ENCODE measurements at places on chromosomes 11 and 22.

DNA sequence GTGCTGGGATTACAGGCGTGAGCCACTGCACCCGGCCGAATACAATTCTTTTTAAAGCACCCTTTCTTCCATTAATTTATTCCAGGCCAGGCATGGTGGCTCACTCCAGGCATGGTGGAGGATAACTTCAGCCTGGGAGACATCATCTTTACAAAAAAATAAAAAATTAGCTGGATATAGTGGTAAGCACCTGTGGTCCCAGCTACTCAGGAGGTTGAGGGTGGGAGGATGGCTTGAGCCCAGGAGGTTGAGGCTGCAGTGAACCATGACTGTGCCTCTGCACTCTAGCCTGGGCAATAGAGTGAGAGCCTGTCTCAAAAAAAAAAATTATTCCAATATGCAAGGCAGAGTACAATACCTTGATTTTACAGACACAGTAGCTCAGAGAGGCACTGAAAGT is 11.4 kb downstream of the TAGLN start:
- DNase-seq, result no peak

DNA sequence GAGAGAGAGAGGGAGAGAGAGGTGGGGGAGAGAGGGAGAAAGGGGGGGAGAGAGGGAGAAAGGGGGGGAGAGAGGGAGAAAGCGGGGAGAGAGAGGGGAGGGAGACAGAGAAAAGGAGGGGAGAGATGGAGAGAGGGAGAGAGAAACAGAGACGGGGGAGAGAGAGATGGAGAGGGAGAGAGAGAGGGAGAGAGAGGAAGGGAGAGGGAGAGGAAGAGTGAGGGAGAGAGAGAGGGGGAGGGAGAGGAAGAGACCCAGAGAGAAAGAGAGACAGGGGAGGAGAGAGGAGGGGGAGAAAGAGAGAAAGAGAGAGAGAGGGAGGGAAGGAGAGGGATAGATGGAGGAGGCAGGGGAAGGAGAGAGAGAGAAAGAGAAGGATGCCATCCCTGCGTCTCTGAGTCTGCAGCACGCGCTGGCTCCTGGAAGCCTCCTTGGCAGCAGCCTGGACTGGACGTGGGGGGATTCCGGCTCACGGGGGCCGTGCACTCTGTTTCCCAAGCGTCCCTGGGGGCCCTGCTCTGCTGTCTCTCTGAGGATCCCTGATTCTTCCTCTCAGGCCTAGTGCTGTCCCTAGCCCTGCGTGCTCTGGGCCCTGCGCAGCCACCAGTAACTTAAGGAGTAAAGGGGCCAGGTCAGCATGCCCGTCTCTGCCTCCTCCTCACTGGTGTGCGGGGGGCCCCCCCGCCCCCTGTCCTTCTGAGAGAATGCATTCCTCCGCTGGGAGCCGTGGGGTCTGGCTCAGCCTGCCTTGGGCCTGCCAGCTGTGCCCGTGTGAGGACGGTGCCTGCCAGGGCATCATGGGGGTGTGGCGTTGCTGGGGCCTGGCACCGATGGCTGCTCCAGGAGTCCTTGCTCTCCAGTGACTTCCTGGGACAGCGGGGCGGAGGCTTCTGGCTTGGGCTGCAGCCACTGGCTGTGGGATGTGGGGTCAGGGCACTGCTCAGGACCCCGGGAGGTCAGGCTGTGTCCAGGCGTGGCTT is 429.5 kb downstream of the TBC1D22A start:
- no peak for DNase-seq

DNA sequence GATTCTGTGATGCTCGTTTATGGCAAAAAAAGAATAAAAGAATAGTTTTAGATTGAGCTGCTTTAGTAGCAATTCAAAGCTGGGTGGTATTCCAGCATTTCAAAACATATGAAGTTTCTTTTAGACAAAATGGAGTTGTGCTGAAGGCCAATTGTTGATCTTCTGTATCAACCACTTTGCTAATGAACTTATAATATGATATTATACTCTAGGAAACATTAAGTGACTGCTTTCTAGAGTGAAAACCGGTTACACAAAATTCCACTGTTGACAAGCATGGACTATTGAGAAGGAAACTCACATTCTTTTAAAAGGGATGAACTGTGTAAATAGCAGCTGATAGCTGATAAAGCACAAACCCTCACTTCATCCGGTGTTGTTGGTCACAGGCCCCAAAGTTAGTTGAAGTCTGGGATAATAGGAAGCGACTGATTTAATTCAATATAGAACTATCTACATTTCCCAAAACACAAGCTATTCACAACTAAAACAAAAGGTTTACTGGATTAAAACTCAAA is 255.1 kb downstream of the CADM1 start:
- DNase-seq, result no peak

DNA sequence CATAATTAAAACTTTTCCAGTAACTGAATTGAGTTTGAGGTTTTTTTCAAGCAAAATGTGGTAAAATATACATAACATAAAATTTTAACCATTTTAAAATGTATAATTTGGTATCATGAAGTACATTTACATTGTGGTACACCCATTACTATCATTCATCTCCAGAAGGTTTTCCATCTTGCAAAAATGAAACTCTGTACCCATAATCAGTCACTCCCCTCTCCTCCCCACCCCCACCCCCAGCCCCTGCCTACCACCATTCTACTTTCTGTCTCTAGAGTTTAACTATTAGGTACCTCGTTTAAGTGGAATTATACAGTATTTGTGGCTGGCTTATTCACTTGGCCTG is 63.7 kb downstream of the MICAL2 start:
- no peak for DNase-seq

DNA sequence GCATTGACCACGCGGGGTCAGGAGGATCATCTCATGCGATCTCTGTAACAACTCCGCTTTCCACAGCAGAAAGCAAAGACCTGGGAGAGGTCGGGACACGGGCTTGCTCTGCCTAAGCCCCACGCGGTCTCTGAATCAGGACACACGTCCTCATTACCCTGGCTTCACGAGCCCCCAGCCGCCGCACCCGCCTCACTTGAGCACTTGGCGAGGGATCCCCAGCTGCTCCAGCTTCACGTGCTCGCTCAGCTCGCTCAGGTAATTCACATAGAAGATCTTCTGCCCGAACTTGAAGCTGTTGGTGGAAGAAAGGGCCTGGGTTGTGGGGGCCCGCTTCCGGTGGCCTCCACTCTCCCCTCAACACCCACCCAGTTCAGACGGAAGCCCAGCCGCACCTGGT is 19.6 kb downstream of the ARHGAP1 start:
- no peak for DNase-seq

- peak; percentile 41 for DNase-seq
These were observed 8.6 kb downstream of the THYN1 start for GRCh38 chr11:134244593-134244992.

- no peak for DNase-seq
These were observed 16.0 kb downstream of the PLCB3 start for GRCh38 chr11:64267207-64267945.

GRCh38 chr11:121596195-121597155 is 143.7 kb upstream of the SORL1-AS1 start:
- DNase-seq, result peak; percentile 8

- DNase-seq, result peak; percentile 57
These were observed 1.6 kb downstream of the BRD1 start for GRCh38 chr22:49825944-49826602.

Measured in AG08396 (cell line).